ENCODE measurements at places on chromosomes 11 and 22.

GRCh38 chr11:124868331-124869274 is 3.4 kb downstream of the ROBO3 start:
- DNase-seq = no peak

DNA sequence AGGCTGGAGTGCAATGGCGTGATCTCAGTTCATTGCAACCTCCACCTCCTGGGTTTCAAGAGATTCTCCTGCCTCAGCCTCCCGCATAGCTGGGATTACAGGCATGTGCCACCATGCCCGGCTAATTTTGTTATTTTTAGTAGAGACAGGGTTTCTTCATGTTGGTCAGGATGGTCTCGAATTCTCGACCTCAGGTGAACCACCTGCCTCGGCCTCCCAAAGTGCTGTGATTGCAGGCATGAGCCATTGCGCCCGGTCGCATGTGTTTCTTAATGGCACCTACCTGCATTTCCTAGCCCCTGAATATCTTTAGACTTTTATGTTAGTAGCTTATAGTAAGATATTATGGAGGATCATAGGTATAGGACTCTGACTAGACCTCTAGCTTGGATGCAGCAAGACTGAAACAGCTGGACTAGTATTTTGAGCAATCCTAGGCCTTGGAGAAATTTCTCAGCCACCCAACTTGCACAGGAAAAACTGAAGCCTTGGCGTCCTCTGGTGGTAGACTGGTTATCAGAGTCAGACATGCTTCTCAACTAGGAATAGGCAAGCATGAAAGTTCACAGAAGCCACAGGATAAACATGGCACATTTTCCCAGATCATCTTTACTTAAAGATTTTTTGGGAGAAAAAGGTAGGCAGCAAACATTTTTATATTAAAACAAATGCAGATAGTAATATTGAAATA is 22.7 kb upstream of the C1QTNF4 start:
- DNase-seq = peak; percentile 64

- DNase-seq = no peak
Measured at GRCh38 chr11:116960930-116961329, 123.5 kb upstream of the APOA1 start.

GRCh38 chr11:46120346-46121300 is 631 bp downstream of the PHF21A start:
- DNase-seq = peak; percentile 46

- DNase-seq = no peak
Measured at GRCh38 chr11:67410369-67410831, 5.1 kb upstream of the CARNS1 start.
